ENCODE measurements at places on chromosomes 1 and 21.

GRCh38 chr1:95451054-95451453, 217.0 kb downstream of the RWDD3 start:
- no peak for DNase-seq

DNA sequence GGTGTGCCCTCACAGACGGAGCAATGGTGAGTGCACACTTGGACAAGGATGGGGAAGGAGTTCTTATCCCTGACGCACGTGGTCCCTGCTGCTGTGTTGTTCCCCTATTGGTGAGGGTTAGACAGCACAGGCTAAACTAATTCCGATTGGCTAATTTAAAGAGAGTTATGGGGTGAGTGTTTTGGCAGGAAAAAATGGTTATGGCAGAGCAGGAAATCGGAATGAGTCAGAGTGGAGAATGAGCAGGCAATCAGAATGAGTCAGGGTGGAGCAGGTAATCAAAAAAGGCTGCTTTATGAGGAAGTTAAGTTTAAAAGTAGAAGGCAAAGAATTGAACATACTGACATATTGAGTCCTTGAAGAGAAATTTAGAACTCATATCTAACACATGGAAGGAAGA, 100.5 kb downstream of the NGF start:
- no peak for DNase-seq

- DNase-seq: no peak
Observed at GRCh38 chr21:45095505-45095904, 21.1 kb downstream of the ADARB1 start.

GRCh38 chr1:45862008-45862407, 58.6 kb downstream of the MAST2 start:
- no peak for DNase-seq

GRCh38 chr1:3607703-3608065, 3.6 kb downstream of the MEGF6 start:
- no peak for DNase-seq

- no peak for DNase-seq
Observed at GRCh38 chr1:174114788-174115448, 44.4 kb upstream of the RABGAP1L start.

- DNase-seq: no peak
Observed at GRCh38 chr21:42461881-42462877, 33.8 kb downstream of the RSPH1 start.

GRCh38 chr1:212531796-212532195, 76.8 kb upstream of the ATF3 start:
- no peak for DNase-seq

- DNase-seq: no peak
Observed at GRCh38 chr1:219782311-219782710, 146.0 kb downstream of the SLC30A10 start.

GRCh38 chr1:110857964-110858948, 14.7 kb upstream of the CD53 start:
- DNase-seq: no peak

- no peak for DNase-seq
Observed at GRCh38 chr1:98921817-98922216, 82.8 kb downstream of the PLPPR5 start.

GRCh38 chr1:183648042-183648441, 5.1 kb downstream of the APOBEC4 start:
- no peak for DNase-seq

DNA sequence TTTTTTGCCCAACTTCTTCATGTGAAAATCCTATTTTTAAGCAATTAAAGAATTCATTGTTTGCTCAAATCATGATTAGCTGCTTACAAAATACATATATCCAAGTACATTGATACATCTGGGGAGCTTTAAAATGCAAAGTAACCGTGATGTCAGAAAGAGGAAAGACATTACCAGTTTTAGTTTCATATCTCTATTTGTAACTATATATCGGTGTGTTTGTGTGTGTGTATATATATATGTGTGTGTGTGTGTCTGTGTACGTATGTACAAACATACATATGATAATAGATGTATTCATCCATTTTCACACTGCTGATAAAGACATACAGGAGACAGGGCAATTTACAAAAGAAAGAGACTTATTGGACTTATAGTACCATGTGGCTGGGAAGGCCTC, 310.1 kb downstream of the DPYD start:
- DNase-seq: no peak

GRCh38 chr1:59521456-59521855, 224.6 kb downstream of the FGGY start:
- DNase-seq: no peak

DNA sequence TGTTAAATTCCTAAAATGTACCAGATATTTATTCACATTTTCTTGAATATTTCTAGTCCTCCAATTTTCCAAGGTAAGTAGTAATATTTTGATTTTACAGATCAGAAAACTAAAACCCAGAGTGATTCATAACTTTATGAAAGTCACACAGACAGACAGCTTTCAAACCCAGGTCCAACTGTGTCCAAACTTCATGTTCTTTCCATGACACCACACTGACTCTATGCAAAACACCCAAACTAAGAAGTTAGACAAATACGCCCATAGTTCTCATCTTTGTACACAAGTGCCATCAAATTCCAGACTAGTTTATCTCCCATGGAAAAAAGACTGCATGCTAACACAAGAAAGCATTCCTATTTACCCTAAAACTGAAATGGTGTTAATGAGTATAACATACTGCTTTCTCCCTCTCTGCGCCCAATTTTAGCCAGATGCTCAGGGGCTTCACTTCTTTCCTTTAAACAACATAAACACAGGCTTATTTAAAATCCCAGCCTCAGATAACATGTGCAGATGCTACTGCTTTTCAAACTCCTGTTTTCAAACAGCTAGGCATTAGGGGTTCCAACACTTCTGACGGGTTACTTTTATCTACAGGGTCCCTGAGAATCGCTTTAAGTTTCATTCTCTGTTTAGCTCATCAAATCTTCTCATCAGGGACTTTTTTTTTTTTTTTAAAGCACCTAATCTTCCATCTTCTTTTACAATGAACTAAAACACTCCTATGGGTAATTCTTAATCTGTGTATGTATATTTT, 44.6 kb downstream of the WASF2 start:
- DNase-seq: no peak

DNA sequence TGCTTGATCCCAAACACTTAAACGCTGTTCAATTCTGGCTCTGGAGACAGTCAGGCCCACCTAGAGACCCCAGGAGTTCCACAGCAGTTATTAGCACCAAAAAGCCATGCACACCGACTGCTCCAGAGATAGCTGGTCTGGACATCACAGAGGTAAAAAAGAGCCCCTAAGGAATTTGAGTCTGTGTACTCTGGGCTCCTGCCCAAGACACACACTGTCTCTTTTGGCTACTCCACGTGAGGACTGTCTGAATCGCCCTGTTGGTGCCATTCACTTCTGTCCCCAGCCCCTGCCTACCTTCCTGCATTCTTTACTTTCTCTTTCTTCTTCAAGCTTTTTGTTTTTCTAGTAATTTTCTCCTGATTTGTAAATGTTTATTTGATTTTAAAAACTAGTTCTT, 197.4 kb downstream of the ADGRL2 start:
- DNase-seq: no peak
